G401 (cell line): ENCODE measurements at places on chromosomes 7 and 10. TPM values are rescaled to one million over a fixed set of nuclear protein-coding genes. Genes with fewer than 3 reads are reported as not detected.
A peak's percentile ranks its signal among the peaks of the same experiment; 100 is the strongest.

- no peak for DNase-seq
These were observed 287.9 kb downstream of the TNS3 start for GRCh38 chr7:47293884-47294555.

Gene SAMD8
- total RNA-seq: 14.9 and 18.2 TPM in 2 replicates

DNA sequence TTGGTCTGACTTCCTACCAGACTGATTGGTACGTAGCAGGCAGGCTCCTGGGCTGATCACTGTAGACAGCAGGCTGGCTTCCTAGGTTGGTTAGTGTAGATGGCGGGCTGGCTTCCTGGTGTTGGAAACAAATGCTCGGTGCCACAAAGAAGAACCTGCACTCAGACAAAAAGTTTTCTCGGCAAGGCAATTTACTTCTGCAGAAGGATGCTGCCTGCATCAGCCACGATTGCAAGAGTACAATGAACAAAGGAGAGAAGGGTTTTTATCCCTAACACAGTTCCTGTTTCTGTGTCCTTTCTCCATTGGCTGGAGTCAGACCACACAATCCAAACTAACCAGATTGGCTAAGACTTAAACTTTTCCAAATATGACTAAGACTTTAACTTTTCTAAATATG lies 123.6 kb upstream of the PPP2R2D start:
- no peak for DNase-seq

- peak; percentile 42 for DNase-seq
These were observed 9.5 kb downstream of the SEPHS1 start for GRCh38 chr10:13338390-13339110.

Gene ABCA13
- total RNA-seq: under 0.01 and 0.03 TPM in 2 replicates

Gene SFR1
- 16.6 and 17.7 TPM in 2 replicates for total RNA-seq

- no peak for DNase-seq
These were observed 138.7 kb downstream of the ZNF365 start for GRCh38 chr10:62512732-62513475.

Gene OPALIN
- total RNA-seq: not detected in 2 replicates

Gene SFMBT2
- total RNA-seq: 0.06 TPM in 1 of 2 replicates, not detected in the other

- DNase-seq: peak; percentile 91
These were observed at the start of gene ZNF800 for GRCh38 chr7:127392566-127393367. Gene ZNF800, minus strand, starts transcription at chr7:127392708. Its CDS starts 1,151 bp downstream, at chr7:127391557.

- no peak for DNase-seq
These were observed 491.1 kb upstream of the AKR1E2 start for GRCh38 chr10:4334871-4335270.

Gene MRLN
- not detected in 2 replicates for total RNA-seq

GRCh38 chr10:128095027-128095752 lies 31.0 kb downstream of the MKI67 start:
- no peak for DNase-seq

- DNase-seq: no peak
These were observed 9.3 kb downstream of the OLAH start for GRCh38 chr10:15053061-15053460.

DNA sequence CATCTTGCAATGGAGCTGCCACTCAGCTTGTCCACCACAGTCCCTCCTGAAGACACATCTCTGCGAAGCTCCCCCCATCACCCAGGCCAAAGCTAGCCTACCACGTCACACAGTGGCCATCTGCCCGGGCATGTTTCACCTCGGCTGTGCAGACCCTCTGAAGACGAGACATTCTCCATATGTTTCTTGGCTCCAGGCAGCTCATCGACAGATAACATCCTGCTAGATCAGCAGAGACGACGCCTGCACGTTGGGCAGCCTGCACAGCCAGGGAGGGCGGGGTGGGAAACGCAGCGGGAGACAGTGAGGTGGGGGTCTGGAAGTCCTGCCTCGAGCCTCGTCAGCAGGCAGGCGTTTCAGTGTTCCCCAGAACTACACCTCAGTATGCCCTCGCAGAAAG lies 53.0 kb downstream of the PTPRN2 start:
- no peak for DNase-seq

GRCh38 chr10:86163522-86164173 lies 202.9 kb downstream of the GRID1 start:
- no peak for DNase-seq

- no peak for DNase-seq
These were observed 134.2 kb upstream of the KCNMA1 start for GRCh38 chr10:77771851-77772250.

DNA sequence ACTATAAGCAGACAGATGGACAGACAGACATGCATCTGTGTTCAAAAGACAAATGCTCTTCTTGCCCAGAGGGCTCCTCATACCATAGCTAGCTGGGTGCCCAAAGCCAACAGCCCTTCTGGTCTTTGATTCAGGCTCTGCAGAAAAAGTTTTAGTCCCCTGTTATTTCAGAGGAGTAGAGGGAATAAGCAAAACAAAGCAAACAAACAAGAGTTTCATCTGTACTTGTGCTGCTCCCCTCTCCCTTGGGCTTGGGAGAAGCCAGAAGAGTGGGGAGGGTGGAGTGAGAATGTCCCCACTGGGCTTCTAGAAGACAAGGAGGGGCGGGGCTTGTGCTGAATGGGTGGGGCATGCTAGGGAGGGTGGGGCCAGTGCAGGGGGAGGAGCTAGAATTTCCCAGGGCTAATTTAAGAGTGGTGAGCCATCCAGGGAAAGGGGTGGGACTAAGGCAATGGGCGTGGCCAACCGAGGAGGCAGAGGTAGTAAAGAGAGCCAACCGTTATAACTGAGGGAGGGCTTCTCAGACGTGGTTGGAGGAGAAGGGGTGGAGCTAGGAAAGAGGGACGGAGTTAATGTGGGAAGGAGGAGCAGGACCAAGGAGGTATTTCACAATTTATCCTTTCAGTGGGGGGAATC lies 101.2 kb upstream of the MGMT start:
- no peak for DNase-seq

GRCh38 chr7:5283421-5284303 lies 919 bp downstream of the SLC29A4 start:
- DNase-seq: peak; percentile 4

- DNase-seq: peak; percentile 20
These were observed 4.6 kb upstream of the INPP5A start for GRCh38 chr10:132532749-132533560.

- no peak for DNase-seq
These were observed 67.2 kb upstream of the THSD7A start for GRCh38 chr7:11899247-11899646.

Gene EPO
- total RNA-seq: not detected in 2 replicates

DNA sequence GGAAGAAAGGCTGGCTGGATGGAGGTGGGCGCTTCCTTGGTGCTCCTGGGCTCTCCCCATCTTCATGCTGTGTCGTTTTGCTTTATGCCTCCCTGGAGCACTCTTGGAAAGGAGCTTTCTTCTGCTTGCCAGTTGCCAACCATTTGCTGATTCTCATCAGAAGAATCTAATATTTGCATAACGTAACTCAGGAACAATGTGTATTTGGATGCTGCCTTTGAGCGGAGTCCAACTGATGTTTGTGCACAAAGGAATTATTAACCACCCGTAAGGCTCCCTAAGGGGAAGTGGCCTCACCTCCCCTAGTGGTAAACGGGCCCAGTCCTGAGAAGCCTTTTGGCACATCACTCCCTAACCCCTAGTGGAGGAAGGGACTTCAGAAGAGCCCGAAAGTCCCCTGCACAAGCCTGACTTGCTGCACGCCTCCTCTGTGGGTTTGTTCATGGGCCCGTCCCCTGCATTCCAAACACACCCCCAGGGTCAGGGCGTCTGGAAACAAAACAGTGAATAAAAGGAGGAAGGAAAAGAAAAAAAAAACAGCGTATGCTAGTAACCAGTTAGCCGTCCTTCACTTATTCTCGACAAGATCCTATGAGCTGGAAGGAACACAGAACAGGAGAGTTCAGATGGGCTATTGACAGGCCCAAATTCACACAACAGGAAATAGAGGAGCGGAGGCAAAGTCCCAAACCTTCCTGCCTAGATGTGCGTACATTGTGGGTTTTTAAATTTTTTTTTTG lies 602.2 kb downstream of the LRMDA start:
- DNase-seq: no peak

- peak; percentile 57 for DNase-seq
These were observed 321.8 kb downstream of the TCERG1L start for GRCh38 chr10:130989670-130990232.

GRCh38 chr10:78339251-78339650 lies 305.6 kb downstream of the RPS24 start:
- DNase-seq: no peak

DNA sequence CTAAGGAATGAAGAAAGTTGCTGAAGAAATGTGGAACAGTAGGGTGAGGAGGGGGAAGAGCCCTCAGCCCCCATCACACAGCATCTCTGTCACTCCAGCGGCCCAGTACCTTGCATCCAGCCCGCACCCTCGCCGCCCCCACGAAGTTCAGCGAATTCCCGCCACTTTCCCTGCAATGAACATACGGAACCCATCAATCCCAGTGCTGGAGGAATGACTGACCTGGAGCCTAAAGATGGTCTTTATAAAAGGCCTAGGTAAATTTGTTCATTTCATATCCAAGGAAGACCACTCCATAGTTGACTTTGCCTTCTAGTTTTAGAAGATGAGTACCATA lies 779 bp upstream of the KIF5B start:
- DNase-seq: no peak

GRCh38 chr10:118592675-118593330 lies 2.6 kb downstream of the PRLHR start:
- DNase-seq: no peak

Gene GATA3
- not detected in 2 replicates for total RNA-seq

Gene VAX1
- total RNA-seq: not detected in 2 replicates
